Stimulated activated CD8-positive, alpha-beta memory T cell treated with anti-CD3 and anti-CD28 coated beads, Interleukin-7, amount 100 ng/mL, for 1 hour (primary cell): ENCODE measurements at places on chromosomes 13 and 19.

DNA sequence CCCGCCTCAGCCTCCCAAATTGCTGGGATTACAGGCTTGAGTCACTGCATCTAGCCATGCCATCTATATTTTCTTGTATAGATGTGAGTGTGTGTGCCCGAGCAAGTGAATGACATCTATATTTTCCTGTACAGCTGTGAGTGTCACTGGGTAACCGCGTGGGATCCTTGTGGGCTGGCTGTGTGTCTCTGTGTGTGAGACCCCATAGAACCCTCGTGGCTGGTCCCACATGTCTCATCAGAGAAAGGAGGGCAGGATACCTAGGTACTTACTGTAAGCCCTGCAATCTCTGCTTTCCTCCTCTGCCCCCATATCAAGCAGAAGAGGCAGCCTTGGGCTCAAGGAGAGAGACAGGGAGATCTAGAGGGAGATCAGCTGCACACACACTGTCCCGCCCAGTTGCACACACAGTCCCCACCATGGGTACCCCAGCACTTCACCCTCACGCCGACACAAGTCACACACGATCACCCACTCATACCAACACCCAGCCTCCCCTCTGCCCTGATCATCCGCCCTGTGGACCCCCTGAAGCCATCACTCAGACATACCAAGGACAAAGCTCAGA, 655 bp downstream of the DENND1C start:
- no peak for DNase-seq

DNA sequence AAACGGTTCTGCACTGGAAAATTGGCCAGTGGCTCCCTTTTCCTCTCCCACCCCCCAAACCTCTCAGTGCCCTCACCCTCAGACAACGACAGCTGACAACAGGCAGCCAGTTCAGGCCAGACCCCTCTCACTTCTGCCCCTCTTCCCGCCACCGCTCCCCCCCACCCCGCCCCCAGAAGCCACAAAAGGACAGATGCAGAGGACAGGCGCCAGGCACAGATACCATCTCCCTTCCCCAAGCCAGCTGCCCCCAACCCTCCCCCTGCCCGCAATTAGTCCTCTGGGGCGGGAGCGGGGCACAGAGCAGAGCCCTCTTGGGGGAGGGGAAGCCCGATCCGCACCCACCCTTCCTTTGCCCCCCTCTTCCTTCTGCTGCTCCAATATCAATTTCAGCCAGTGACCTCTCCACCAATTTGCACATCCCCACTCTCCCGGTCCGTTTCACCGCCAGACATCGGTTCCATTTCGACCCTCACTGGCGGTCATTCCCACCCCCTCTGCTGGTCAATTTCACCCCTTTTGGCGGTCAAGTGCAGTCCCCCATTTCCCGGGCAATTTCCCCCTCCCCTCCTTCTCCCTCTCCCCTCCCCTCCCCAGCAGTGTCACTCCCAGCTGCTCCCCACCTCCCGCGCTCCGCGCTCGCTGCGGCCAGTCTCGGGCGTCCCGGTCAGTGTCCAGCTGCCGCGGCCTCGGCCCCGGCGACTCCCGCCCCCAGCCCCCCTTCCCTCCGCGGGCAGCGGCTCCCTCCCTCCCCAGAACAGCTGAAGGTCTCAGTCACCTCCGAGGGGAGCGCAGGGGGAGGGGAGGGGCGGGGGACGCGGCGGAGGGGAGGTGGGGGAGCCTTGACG, at the start of gene SHD:
Gene SHD (plus strand): TSS at position 848 of the 848 bp plus-strand sequence. CDS start 798 bp downstream, outside the sequence.
- DNase-seq: no peak

DNA sequence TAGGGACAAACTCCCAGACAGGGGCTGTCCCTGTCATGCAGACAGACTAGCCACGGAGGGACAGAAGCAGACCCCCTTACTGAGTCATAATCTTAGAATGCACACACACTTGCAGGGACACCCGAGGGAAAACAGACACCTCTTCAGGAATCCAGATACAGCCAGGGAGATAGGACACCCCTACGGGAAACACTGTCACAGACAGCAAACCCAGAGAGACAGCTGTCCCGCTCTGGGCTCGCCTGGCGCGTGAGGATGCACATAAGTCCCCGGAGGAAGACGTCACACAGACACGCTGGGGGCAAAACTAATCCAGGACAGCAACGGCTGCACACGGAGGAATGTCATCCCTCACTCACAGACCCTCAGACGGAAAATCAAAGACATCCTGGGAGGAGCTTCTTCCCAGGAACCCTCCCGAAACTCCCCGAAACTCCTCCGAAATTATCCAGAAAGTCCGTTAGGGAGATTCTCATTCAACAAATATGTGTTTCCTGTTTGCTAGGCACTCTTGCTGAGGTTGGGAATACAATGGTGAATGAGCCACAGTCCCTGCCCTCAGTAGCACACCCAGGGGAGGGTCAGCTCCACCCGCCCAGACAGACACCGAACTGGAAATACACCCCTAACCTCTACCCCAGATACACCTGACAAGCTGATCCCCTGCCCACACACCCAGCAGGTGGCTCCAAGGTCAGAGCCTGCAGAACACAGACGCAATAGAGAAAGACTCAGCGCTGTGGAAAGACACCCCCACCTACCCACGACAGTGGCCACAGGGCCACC, 15.2 kb upstream of the TOMM40 start:
- DNase-seq: no peak

- peak; percentile 29 for DNase-seq
Measured at GRCh38 chr19:2494447-2495129, 18.7 kb downstream of the GADD45B start.

DNA sequence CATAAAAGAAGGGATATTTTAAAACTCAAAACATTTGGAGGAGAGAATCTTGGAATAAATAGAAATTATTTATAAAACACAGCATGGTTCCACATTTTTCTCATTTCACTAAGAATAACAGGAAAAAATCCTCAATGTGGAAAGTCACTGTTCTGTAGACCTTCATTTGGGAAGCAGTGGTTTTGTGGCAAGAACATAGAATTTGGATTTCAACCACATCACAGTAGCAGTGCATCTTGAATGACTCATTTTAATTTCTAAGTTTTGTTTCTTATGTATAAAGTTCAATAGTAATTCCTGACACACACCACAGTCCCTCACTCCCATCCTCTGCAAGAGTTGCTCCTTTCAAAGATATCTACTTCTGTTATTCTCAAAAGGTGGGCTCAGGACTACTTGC, 264.0 kb downstream of the ENOX1 start:
- DNase-seq: no peak

DNA sequence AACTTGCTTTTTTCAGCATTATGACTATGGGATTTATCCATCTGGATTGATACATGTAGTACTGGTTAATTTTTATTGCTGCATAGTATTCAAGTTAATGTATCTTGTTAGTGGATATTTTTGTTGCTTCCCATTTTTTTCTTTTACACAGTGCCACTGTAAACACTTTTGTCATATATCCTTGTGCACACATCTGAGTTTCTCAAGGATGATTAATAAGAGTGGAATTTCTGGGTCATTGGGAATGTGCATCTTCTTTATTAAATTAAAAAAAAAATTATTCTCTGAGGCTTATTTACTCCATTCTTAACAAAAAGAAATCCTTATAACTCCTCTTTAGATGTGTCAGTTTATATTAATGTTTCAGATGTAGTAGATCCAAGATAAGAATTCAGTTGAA, 27.3 kb downstream of the B3GLCT start:
- DNase-seq: no peak

GRCh38 chr19:3225677-3226093, 1.2 kb downstream of the CELF5 start:
- DNase-seq: no peak

DNA sequence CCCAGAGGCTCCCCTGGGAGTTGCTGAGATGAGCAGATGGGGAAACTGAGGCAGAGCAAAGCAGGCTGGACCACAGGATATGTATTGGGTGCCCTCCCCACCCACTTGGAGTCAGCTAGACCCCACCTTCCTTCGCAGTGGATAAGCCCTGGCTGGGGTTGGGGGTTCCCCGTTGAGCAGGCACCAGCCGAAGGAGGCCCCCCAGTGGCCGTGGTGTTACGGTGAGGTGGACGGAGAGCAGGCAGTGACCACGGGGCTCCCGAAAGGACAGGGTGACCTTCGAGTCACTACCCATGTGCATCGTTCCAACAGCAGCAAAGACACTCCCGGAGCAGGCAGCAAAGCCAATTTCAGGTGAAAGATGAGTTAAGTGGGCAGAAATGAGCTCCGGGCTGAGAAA, 62.4 kb upstream of the ADGRE5 start:
- no peak for DNase-seq

GRCh38 chr13:93955904-93956303, 523.6 kb downstream of the DCT start:
- DNase-seq: no peak

DNA sequence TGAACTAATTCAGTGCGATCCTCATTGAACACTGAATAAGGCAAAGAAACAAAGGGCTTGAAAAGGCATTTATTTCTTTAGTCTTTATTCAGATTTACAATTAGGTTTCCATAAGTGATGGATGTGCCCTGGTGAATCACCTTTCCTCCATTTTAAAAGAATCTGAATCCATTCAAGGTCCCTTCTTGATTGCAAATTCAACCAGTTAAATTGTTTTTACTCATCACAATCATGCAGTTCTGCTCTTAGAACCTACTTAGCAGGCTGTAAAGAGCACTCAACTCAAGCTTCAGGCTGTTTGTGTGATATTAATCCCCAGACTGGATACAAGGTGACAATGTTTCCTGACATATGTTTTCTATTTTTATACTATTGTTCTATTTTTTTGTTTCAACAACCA, 321.0 kb downstream of the TBC1D4 start:
- DNase-seq: no peak

DNA sequence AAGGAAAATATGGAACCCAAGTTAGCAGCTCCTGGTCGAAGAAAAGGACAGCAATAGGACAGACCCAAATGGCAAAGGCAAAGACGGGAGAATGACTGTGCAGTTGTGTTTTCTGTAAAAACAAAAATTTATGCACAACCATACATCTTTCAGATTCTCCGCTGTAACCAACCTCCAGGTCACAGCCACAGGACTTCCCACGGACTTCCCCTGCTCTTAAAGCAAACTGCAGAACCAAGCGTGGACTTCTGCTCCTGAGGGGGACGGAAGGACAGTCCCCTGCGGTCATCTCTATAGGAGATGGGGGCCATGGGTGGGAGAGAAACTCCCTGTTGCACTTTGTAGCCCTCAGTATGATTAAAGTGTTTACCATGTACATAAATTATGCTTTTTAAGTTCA, 2.5 kb downstream of the GRTP1 start:
- DNase-seq: no peak

DNA sequence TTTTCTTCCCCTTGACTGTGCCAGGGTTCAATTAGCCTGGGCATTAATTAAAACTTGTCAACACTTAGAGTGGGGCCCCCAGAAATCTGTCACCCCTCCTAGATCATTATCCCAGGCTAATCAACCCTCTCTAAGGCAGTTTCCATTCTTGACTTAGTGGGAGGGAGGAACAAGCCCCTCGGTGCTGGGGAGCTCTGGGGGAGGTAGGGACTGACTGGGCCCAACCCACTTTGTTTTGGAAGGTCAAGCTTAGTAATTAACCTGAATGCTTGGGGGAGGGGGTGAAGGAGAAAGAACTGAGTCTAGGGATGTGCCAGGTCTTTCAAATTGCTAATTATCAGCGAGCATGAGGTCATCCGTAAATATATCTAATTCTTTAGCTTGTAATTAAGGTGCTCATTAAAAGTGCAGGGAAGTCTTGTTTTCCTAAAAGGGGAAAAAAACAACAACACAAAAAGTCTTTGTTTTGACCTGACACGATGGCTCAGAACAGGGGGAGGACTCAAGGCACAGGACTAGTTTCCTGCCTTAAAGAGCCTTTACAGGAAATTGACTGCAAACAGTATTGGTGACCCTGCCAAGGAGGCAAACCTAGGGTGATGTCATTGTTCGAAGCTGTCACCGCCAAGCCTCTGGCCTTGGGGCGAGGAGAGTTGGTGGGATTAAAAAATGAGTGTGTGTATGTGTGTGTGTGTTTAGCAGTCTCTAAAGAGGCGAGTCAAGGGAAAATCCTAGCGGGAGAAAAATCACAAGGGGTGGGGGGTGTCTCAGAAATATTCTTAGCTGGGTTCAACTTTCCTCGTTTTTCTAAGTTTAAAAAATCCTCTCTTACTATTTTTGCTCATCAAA, 19.4 kb downstream of the ACTN4 start:
- DNase-seq: no peak

GRCh38 chr13:100673376-100673712, 1.3 kb downstream of the TMTC4 start:
- no peak for DNase-seq

DNA sequence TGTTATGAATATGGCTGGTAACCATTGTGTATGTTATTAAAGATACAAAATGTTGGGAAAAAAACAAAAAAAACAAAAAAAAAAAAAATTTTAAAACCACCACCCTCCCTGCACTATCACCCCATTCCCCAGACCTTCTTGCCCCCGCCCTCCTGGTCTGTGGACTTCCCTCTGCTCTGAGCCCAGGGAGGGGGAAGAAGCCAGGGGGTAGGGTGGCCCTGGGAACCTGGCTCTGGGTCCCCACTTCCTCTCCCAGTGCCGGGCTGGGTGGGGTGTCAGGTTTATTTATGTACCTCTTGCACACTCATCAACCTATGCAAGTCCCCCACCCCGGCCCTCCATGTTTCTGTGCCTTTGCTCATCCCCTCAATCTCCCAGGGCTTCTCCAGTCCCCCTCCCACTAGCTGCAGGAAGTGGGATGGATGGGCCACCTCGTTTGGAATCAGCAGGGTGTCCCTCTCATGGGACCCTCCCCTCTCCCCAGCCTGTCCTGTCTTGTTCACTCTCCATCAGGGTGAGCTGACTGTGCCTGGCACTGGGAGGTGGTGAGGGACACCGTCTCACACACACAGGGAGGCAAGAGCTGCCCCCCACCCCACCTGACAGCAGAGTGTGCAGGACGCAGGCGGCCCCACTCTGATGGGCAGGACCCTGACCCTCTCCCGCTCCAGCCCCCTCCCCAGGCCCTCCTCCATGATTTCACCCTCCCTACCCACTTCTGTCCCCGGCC, 5.9 kb downstream of the PAF1 start:
- DNase-seq: no peak

GRCh38 chr19:30376272-30376671, 4.1 kb downstream of the ZNF536 start:
- no peak for DNase-seq

DNA sequence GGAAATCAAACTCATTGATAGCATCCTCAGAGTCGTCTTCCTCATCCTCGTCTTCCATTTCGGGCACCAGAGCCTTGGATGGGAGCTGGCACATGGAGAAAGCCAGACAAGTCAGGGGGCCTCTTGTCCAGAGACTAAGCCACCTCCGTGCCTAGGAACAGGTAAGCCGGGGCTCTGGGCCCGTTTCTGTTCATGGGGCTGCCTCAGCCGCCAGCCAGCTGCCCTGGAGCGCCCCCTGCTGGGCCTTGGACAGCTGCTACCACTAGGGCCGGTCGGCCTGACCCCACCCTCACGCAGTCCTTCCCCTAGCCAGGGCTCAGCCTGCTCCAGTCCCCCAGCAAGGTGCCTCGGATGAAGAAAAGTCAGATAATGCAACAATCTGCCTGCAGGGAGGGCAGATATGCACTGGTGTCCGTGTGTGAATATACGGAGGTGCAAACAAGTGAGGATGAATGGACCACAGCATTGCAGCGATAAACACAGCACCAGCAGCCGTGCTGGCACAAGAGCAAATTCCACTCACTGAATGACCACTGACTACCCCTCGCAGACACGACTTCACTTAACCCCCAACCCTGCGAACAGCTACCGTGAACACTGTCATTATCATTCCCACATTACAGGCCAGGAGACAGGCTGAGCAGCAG, 11.9 kb upstream of the PRKD2 start:
- peak; percentile 65 for DNase-seq
